ENCODE measurements at places on chromosomes 7 and 10.

GRCh38 chr10:104417637-104418292 lies 64.1 kb downstream of the CFAP58 start:
- DNase-seq = no peak

DNA sequence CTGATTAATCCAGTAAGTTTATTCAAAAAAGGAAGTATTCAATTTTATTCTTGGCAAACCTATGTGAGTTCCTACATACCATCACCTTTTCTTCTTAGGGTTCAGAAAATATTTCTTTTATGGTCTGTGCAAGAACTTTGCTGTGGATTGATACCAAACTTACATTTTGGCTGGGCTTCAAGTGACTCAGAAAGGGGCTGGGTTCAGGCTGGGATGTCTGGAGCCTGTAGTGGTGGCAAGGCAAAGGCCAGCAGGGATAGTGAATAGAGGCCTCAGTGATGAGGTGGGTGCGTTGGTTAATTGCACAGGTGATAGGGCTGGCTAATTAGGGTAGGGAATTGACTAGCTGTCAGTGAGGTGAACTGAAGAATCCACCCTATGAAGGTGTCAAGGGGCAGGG lies 40.2 kb upstream of the ATXN7L1 start:
- no peak for DNase-seq

- no peak for DNase-seq
Observed at GRCh38 chr10:95987685-95988426, 55.5 kb upstream of the CCNJ start.

GRCh38 chr10:122407375-122408125 lies 33.0 kb downstream of the PLEKHA1 start:
- DNase-seq = no peak

DNA sequence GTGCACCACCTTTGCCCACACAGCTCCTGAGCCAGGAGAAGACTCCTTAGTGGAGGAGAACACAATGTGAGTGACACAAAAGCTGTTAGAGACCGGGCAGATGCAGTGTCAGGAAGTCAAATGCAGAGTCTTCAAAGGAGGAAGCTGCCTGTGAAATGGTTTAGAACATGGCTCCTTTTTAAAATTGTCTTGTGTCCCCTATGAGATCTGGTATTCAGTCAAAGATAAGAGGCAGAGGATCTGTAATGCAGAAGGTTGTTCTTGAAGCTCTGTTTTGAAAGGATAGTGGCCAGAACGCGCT lies 133.0 kb downstream of the VIPR2 start:
- DNase-seq = no peak

DNA sequence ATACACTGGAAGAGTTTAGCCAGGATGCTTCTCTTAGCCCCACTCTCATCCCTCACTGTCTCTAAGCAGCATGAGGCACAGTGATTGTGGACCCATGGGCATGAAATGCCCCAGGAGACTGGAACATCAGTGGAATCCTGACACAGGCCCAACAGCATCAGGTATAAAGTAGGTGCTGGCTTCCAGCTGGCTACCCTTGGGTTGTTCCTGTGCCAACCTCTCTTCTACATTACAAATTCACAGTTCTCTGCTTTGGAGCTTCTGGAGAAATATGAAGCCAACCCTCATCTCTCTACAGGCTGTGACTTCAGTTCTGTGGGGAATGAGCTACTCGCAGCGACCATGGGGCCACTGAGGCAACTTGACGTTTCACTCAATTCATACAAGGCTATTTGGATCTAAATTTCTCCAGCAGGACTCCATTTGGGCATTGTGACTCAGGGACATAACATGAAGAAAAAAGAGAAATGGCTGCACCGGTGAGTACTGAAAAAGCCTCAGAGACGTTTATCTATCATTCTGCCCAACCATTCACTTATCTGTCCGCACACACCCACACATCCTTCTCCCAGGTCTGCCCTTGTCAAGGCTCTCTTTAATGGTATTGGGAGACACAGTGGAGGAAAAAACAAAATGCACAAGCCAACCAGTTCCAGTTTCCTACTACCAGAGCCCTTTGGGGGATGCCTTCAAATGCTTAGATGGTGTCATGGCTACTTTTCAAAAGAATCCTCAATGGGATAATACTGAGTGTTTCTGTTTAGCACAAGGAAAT lies 35.4 kb upstream of the TM9SF3 start:
- DNase-seq = no peak

GRCh38 chr10:88045656-88046415 lies 182.4 kb downstream of the PTEN start:
- DNase-seq = no peak

DNA sequence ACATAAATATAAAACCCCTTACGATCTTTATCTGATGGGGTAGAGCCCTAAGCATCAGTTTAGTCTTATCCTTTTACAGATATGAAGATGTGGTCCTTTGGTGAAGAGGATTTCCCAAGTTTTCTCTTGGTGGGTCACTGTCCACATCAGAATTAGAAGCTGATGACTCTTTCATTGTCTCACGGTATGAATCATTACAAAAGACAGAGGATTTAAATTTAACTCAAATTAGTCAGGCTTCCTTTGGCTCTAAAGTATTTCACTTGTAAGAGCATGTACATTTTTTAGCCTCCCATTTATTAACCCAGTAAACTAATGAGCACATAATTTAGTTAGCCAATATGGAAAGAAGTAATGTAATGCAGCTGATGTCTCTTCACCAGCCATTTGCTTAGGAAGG lies 49.9 kb upstream of the TMEM26 start:
- no peak for DNase-seq

DNA sequence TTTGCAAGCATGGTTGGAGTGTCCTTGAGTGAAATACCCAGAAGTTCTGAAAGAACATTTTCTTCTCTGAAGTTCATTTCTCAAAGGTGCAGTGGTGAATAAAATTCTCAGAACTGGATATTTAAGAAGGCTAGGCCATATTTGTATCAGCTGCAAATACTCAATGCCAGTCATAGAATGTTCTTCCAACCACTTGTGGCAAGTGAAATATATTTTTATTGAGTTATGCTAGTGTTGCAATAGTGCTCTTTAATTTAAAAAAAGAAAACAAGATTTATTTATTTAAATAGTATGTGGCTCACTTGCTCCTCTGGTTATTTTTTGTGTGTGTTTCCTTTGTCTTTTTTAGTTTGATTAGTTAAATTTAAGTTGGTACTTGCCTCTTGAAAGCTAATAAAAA lies 64.5 kb downstream of the PALS2 start:
- DNase-seq = no peak

- no peak for DNase-seq
Observed at GRCh38 chr10:89275383-89275782, 23.8 kb upstream of the LIPA start.

- DNase-seq = no peak
Observed at GRCh38 chr10:128926711-128927110, 540.3 kb upstream of the MGMT start.

DNA sequence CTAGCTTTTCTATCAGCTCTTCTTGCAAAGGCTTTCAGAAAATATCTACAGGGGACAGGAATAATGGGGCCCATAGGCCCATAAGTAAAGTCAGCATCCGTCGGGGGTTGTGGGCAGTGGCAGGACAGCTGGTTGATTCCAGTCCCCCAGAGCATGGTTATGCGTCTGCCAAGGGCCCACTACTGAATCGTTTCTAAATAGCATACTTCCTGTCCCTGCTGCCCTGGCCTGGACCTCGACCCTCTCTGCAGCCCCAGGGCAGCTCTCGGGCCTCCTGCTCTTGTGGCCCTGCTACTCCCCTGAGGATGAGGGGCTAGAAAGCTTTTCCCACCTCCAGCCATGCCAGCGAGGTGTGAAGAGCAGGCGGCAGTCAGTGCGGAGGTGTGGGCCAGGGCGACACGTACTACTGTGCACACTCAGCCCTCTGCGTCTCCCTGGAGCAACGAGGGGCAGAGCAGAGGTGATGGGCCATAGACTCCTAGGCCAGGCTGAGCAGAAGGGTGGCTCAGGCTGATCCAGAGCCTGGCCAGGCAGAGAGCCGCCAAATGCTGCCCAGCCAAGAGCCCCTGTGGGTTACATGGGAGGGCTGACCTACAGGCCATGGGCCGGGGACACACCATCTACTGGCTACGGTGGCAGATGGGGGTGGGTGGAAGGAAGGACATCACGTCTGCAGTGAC lies 4.7 kb upstream of the OPN4 start:
- no peak for DNase-seq

DNA sequence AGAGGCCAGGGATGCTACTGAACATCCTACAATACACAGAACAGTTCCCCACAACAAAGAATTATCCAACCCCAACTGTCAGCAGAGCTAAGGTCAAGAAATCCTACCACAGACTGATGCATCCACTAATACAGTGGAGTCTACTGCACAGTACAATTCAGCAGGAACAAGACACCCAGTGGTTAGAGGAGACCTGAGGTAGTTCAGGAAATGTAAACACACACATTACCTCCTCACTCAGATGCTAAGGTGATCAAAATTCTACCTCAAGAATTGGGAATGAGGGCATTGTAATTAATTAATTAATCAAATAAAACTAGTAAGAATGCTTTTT lies 91.4 kb downstream of the ZFAND4 start:
- no peak for DNase-seq

- no peak for DNase-seq
Observed at GRCh38 chr7:8823486-8823885, 390.1 kb downstream of the NXPH1 start.

GRCh38 chr7:131720703-131721102 lies 164.3 kb upstream of the PODXL start:
- no peak for DNase-seq

- DNase-seq = peak; percentile 57
Observed at GRCh38 chr10:88088441-88089340, 225.3 kb downstream of the PTEN start.

- no peak for DNase-seq
Observed at GRCh38 chr10:13972609-13973008, 358.1 kb downstream of the FRMD4A start.

All from COLO829 (cell line).